ENCODE measurements at places on chromosomes 13 and 19.

GRCh38 chr13:91360246-91360751 is 12.8 kb downstream of the MIR17HG start:
- DNase-seq: no peak

DNA sequence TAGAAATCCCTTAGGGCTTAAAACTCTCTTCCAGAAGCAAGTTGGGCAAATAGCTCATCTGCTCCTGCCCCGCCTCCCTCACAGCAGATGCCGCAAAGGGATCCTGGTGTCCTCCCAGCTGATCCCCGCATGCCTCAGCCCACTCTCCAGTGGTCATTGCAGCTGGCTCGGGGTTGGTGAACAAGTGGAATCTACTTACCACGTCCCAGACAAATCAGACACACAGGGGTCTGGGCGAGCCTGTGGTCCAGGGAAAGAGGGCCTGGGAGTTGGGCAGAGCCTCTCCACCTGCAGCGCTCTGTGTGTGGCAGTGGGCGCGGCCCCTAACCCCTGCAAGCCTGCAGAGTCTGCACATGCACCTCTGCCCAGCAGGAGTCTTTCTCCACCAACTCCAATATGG is 10.8 kb upstream of the C19orf33 start:
- no peak for DNase-seq

DNA sequence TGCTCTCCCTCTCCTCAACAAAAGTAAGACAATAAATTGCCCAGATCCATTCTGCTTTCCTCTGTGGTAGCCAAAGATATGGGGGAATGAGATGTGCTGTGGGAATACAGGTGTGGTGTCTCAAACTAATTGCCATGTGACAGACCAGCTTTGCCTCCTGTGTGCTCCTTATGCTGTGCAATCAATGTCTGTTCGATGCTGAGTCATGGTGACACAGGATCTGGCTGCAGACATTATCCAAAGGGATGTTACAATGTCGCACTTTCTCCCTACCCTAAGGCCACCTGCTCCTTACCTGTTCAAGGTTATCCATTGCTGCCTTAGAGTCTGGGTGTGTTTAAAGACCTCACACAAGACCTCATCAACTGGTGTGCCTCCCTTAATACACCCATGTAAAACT is 32.5 kb downstream of the FGF14 start:
- DNase-seq: no peak

DNA sequence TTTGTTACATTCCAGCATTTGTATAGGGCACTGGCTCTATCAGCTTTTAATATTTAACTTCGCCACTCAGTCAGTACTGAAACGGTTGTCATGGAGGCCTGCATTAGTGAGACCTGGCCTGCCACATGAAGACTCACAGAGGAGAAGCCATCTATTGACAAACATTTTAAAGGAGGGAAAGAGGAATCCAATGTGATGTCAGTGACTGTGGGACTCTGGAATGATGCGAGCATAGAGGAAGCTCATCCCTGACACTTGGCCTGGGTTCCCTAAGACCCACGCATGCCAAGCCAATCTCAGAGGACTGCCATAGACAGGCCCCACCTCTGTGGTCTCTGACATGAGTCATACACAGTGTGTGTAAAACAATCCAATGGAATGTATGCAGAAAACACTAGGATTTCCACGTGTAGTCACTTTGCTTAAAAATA is 7.9 kb upstream of the DPY19L3 start:
- no peak for DNase-seq

GRCh38 chr19:50266896-50267295 is 62.3 kb downstream of the KCNC3 start:
- no peak for DNase-seq

DNA sequence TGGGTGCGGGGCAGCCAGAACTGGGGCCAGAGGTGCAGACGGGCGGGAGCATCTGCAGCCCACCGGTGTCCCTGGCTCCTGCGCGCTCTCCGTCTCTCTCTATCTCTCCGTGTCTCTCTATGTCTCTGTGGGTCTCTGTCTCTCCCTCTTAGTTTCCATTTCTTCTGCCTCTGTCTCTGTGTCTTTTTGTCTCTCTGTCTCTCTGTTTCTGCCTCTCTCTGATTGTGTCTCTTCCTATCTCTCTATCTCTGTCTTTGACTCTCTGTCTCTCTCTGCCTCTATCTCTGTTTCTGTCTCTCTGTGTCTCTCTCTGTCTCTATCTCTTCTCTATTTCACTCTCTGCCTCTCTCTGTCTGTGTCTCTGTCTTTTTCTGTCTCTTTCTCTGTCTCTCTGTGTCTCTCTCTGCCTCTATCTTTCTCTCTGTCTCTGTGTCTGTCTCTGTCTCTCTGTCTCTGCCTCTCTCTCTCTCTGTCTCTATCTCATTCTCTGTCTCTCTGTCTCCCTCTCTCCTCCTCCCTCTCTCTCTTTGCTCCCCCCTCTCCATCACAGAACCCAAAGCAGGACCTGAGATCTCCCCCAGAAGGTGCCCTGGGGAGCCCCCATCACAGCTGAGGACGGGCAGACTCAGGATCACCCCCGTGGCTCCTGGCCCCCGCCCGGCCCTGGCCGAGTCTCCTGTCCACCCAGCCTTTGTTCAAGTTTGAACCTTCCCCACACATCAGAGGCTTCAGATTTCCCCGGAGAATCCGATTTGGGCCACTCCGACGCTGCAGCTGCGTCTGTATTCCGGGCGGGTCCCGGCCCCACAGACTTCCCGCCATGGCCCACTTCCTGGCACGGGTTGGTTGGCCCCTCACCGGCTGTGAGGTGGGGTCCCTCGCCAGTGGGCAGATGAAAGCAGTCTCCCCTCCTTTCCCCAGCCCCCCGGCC is 48.6 kb upstream of the TCF3 start:
- no peak for DNase-seq

- no peak for DNase-seq
Measured at GRCh38 chr19:52170304-52170703, 1.1 kb downstream of the ZNF836 start.

DNA sequence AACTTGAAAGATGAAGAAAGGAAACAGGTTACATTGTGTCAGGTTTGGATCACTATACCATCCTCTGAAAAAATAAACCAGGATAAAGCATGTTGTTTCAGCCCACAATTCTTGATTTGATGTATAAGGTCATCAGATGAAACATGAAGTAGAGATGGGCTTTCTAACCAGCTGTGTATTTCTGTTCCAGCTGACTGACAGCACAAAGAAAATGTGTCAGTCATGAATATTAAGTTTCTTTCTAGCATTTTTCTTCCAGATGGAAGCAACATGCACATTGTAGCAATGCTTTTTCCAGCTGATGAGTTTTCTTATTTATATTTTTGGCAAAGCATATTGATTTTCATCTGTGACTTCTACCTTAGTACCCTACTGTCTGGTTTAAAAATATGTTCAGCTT is 199.6 kb downstream of the OXGR1 start:
- DNase-seq: no peak

- DNase-seq: no peak
Measured at GRCh38 chr13:106566641-106567473, 1.1 kb downstream of the ARGLU1 start.

DNA sequence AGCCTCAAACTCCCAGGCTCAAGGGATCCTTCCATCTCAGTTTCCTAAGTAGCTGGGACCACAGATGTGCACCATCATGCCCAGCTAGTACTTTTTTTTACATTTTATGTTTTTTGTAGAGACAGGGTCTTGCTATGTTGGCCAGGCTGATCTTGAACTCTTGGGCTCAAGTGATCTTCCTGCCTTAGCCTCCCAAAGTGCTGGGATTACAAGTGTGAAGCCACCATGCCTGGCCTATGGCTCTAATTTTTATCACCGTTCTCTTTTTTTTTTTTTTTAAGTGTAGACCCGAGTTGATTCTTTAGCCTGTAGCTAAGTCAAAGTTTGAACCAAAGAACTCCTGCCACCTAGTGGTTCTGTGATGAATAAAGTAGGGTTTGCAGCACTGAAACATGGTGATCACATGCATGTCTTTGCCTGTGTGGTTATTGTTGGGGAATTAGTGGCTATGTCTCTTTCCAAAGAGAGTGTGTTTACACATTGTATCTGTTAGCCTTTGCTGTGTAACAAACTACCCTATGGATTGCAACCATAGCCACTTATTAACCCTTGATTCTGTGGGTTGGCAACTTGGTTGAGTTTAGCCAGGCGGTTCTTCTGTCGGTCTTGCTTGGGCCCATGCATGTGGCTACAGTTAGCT is 11.6 kb downstream of the NFILZ start:
- no peak for DNase-seq

- no peak for DNase-seq
Measured at GRCh38 chr13:91399189-91400062, 1.0 kb downstream of the GPC5 start.

DNA sequence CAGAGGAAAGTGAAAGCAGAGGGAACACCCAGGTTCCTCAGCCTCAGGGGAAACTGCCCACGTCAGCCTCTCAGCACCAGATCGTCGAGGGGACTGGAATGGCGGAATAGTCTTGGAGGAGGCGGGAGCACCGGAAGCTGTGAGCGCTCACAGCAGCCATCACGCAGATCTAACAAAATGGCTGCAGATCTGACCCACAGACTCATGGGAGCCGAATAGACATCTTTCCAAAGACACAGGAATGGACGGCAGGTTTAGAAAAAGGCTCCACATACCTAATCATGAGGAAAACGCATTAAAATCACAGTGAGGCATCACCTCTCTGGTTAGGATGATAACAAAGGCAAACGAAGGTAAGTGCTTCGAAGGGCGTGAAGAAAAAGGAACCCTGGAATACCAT is 11.8 kb upstream of the LILRA2 start:
- DNase-seq: no peak

DNA sequence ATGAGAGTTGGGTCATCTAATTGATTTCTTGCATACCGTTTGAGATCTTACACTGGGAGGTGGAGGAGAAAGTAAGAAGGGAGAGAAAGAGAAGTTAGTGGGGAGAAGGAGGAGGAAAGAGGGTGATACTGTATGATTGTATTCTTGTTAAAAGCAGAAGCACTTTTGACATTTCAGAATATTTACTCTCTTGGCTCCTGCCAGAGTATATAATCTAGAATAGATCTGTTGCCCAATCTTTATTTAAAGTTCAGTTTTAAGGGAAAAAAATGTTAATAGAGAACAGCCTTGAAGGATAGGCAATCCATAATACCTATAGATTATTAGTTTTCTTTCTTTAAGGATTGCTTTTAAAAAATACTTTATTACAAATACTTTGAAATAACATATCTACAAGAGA is 41.5 kb downstream of the PDS5B start:
- no peak for DNase-seq

GRCh38 chr13:100673376-100673712 is 1.3 kb downstream of the TMTC4 start:
- no peak for DNase-seq

DNA sequence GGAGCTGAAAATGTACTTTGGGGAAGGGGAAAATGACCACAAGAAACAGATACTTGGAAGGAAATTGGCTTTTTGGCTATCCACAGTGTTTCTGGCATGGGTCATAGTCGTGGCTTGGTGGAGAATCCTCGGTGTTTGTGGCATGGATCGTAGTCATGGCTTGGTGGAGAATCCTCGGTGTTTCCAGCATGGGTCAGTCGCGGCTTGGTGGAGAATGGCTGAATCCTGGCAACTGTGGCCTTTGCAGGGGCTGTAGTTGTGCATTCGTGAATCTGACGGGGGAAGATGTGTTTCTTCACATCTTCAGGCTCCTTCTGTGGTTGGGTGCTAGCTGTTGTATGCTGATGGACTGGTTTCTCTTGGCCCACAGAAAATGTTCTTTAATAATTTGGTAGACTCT is 61.7 kb upstream of the MCF2L start:
- DNase-seq: no peak
